ENCODE measurements at places on chromosomes 3 and 15.
A peak's percentile ranks its signal among the peaks of the same experiment; 100 is the strongest.

GRCh38 chr15:35728219-35728940 lies 182.4 kb upstream of the DPH6 start:
- DNase-seq, result no peak

DNA sequence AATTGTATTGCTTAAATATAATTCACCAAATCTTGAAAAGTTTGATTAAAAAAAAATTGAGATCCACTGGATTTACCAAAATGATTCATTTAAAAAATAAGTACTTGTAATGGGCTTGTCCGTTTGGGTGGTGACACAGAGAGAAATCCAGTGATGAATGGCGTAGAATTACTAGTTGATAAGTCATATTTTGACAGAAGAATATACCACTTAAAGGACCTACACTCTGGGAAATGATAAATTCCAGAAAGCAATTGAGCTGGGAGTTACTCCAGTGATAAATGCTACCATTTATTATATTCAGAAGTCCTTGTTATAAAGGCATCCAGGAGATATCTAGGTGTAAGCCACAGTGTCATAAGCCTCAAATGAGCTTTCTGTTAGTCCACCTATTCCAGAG lies 141.8 kb upstream of the CFAP20DC start:
- DNase-seq, result no peak

GRCh38 chr3:127678315-127678599 lies 5.5 kb downstream of the ABTB1 start:
- DNase-seq, result no peak

DNA sequence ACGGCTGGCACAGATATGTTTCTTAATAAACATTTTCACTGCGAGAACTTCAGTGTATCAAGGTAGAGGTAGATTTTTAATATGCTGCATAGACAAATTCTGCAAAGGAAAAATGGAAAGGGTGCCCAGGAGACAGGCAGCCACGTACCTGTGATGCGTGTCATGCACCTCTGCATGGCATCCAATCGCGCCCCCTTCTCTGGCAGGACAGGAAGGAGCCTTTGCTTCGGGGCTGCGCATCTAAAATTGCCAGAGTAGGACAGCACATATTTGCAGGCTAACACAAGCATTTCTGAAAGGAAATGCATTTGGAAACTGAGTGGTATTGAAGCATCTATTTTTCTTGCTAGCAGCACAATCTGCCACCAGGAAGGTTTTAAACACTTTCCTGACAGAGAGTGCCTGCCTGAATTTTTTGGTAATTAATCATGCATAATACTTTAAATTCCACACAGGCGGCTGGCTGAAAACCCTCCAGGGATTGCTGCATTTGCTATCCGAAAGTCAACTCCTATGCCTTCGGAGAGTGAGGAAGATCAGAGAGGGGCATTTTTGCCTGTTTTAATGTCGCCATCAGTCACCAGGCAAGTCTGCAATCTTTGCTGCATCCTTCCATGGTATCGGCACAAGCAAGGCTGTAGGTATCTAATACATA lies 165.1 kb upstream of the ATP10A start:
- DNase-seq, result no peak

DNA sequence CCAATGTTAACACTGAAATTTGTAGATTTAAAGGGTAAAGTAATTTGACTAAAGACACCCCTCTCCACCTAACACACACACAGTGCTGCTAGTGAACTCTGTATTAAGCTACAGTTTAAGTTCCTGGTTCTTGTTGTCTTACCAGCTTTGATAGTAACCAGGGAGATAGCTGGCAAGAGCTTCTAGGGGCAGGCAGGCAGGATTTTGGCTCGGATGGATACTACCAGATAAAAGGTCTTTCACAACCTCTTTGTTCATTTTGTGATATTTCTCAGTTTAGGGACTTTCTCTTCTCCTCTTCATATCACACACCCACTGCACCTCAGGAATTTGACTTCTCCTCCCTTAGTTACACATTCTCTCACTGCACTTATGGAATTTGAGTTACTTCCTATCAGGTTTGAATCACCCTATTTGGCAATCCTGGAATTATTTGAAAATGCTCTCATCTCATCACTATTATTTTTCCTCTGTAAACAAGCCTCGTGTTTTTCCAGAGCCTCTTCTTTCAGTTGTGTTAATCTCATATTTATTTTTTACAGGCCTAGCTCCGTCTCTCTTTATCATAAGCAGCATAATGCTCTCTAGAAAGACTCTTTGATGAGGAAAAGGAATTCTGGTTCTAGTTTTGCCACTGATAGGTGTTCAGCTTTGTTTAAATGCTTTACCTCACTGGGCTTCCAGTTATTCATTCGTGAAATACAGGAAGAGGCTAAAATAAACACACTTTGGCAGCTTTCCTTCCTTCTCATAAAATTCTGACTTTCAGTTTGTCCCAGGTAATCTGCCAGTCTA lies 23.0 kb upstream of the CLDN1 start:
- no peak for DNase-seq

DNA sequence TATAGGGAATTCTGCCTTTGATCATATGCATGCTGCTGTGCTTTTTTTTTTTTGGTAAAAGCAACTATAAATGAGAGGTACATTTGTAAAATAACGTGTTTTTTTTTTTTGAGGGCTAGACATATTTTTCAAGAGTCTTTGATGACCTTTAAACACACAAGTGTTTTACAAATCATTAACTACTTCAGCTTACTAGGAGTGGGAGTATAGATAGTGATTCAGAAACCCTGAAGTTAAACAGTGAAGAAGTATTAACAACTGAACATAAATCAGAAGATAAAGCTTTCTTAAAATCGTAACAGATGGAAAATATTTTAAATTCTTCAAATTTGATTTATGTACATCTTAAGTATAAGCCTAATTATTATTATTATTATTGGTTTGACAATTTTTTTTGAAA lies 2.9 kb upstream of the GMNC start:
- no peak for DNase-seq

GRCh38 chr3:74287557-74287956 lies 326.9 kb downstream of the CNTN3 start:
- DNase-seq, result no peak

DNA sequence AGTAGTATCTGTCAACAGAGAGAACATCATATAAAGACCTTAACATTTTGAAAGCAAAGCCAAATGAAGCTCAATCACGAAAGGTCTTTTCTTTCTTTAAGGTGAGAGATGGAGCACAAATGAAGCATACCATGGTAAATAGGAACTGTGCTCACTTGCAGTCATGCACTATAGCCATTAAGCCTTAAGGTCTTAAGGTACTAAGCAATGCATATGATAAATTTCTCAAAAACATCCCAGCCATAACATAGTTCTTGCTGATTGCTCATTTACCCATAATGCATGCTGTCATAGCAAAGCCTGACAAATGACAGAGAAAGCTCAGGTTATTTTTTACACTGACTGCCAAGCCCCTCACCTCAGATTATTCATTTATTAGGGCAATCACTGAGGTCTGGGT lies 214.5 kb downstream of the MECOM start:
- DNase-seq, result no peak

GRCh38 chr3:171508676-171509075 lies 48.5 kb upstream of the TNIK start:
- DNase-seq, result no peak

- no peak for DNase-seq
Measured at GRCh38 chr15:59963925-59964324, 40.2 kb upstream of the FOXB1 start.

GRCh38 chr3:55688154-55688553 lies 201.0 kb upstream of the WNT5A start:
- no peak for DNase-seq

GRCh38 chr15:89754361-89755154 lies 3.5 kb upstream of the MESP1 start:
- no peak for DNase-seq

GRCh38 chr3:138549179-138549977 lies 44.7 kb downstream of the CEP70 start:
- DNase-seq, result no peak

DNA sequence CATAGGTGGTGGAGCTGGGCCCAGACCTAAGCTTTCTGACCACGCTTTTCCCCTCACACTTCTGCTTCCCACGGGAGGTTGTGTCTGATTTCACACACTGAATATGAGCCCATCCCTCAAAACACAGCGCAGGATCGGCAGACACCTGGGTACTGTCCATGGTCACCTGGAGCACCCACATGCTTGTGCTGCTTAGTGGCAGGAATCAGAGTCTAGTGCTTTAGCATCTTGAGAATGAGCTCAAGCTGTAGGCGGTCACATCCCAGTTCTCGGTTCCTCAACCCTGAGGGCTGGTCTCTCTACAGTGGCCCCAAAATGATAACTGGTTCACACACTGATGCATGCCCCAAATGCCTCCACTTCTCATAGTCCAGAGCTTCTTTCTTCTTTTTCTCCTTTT lies 111.0 kb downstream of the SEMA5B start:
- no peak for DNase-seq

GRCh38 chr15:28911310-28911931 lies 25.6 kb downstream of the APBA2 start:
- no peak for DNase-seq

DNA sequence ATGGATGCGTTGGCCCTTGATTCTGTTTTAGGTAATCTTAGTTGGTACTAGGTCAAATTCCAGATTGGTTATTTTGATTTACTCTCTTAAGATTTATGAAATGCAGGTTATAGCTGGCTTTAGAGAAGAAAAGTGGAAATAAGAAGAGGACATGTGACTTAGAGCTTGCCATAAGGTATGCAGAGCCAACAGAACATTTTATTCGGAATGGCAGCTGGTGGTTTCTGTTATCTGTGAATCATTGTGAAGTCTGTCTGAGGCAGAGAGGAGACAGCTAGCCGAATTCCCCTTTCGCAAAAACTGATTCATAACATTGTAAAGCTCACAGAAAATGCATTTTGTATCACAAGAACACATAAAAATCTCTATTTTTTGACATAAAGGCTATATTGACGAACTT lies 82.1 kb downstream of the FILIP1L start:
- DNase-seq, result no peak

GRCh38 chr3:55585856-55586255 lies 98.8 kb upstream of the WNT5A start:
- DNase-seq, result no peak

DNA sequence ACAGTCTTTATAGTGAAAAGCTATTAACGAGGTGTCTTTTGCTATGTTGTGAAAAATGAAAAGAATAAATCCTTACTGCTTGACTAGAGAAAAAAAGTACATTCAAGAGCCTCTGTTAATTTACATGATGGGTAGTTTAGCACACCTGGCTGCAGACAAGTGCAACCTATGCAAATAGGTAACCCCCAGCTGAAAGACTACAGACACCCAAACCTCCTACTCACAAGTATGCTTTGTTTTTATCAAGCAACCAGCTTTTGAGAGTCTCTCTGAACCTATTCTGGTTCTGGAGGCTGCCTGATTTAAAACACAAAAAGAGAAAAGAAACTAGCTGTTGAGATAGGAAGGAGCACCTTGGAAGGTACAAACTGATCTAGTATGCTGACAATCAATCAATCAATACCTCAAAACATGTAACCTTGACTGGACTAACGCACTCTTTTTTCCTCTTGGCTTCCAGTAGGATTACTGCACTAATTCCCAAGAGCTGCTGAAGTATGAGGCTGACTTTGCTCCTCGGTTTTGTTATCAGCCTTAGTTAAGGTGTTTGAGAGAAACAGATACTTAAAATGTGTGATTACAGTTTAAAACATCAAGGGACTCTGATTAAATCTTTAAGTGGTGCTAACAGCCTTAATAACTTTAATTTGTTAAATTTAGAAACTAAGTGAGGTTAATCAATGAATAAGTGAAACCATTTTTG lies 63.6 kb downstream of the OSBPL10 start:
- no peak for DNase-seq

DNA sequence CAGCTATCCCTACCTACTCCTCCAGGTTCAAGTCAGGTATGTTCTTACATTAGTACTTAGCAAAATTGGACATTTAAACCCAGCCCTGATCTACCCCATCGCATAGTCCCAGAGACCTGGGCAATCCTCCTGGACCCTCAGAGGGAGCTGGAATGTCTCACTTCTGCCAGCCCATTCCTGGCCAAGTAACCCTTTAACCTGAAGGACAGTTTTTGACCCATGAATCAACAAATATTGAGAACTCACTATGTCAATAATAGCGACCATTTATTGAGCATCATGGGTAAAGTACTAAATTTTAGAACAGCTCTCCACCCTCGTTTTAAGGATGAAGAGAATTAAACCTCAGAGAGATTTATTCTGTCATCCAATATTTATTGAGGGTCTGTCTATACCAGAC lies 70.4 kb downstream of the RBPMS2 start:
- no peak for DNase-seq

- peak; percentile 14 for DNase-seq
Measured at GRCh38 chr15:99453637-99454030, 112.2 kb upstream of the MEF2A start.

- DNase-seq, result no peak
Measured at GRCh38 chr3:49629866-49630265, 44.3 kb upstream of the APEH start.

- no peak for DNase-seq
Measured at GRCh38 chr15:63276342-63277037, 915 bp upstream of the APH1B start.

- no peak for DNase-seq
Measured at GRCh38 chr15:72902245-72902918, 118.8 kb upstream of the ADPGK start.

GRCh38 chr3:186930641-186931531 lies 560 bp downstream of the ST6GAL1 start:
- peak; percentile 77 for DNase-seq

DNA sequence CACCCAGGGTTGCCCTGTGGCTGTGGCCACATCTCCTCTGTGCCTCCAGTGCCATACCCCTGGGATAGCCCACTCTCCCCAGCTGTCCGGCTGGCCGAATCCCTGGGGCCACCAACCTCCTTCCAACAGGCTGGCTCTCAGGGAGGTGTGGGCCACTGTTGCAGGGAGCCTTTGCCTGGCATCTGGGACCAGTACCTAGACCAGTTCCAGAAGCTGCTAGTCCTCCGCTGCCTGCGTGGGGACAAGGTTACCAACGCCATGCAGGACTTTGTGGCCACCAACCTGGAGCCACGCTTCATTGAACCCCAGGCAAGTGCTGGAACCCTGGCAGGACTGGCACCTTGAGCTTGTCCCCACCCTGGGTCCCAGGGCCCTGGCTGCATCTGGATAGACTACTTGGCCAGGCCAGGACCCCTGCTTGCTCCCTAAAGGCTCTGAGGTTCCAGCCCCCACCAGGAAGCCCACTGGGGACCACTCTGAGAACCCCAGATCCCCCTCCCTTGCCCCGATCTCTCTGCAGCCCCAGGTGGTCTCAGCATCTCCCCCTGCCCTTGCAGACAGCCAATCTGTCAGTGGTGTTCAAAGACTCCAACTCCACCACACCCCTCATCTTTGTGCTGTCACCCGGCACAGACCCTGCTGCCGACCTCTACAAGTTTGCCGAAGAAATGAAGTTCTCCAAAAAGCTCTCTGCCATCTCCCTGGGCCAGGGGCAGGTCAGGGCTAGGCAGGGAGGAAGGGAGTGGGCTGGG lies 50.0 kb downstream of the SEMA3G start:
- no peak for DNase-seq

DNA sequence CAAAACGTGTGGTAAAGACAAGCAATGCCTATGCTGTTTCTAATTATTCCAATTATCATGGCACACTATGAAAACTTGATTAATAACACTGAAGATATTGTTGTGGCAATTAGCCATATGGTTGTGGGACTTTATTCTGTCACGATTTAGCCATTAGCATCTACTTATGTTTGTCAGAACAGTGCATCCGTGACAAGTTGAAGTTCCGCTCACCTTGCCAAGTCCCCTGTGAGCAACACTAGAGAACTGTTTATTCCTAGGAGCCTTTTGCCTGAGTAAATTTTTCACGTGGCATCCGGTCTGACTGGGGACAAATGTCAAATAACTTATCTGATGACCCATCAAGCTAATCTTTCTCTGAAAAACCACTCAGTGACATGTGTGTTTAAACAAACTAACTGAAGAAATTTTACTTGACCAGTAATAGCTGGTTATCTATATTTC lies 403.3 kb downstream of the TBC1D5 start:
- DNase-seq, result no peak

All from activated CD4-positive, alpha-beta memory T cell treated with anti-CD3 and anti-CD28 coated beads, Interleukin-2, amount 10 ng/mL, durations not matched to agents 7 days and 5 days (primary cell).